ENCODE measurements at places on chromosomes 5 and 9.

- no peak for DNase-seq
Observed at GRCh38 chr9:4638968-4639367, 23.1 kb upstream of the PLPP6 start.

- DNase-seq = no peak
Observed at GRCh38 chr5:425714-426113, 17.3 kb upstream of the EXOC3 start.

- no peak for DNase-seq
Observed at GRCh38 chr9:93620881-93621820, 44.8 kb downstream of the PHF2 start.

GRCh38 chr9:95752129-95752731, 123.3 kb upstream of the ERCC6L2 start:
- DNase-seq = no peak

- no peak for DNase-seq
Observed at GRCh38 chr9:135291165-135291564, 188.4 kb upstream of the PPP1R26 start.

DNA sequence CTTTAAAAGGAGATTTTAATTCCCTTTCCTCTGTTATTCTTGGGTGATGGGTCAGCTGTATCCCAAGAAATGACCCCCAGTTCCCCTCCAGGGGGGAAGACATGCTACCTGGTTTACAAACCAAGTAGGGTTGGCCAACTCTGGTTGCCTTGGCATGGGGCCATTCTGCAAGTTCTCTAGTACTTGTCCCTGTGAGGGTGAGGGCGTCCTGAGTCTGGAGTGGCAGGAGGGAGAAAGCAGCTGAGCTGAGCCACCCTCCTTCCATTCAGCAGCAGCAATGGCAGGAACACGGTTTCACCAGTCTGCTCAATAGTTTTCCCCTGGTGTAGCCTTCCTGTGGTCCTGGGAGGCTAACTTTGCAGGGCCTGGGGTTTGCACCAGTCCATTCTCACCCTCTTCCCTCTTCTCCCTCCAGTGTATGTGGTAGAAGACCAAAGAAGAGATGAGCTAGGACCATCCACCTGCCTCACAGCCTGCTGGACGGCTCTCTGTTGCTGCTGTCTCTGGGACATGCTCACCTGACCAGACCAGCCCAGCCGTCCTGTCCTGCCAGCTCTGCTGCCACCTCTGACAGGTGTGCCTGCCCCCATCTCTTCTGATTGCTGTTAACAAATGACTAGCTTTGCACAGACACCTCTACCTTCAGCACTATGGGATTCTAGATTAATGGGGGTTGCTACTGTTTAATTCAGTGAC, 59.9 kb downstream of the PFDN1 start:
- no peak for DNase-seq

GRCh38 chr5:76470976-76471375, 67.9 kb downstream of the IQGAP2 start:
- DNase-seq = no peak

GRCh38 chr5:126508251-126508961, 85.2 kb downstream of the GRAMD2B start:
- DNase-seq = no peak

- no peak for DNase-seq
Observed at GRCh38 chr5:147805030-147805454, 22.5 kb upstream of the JAKMIP2 start.

DNA sequence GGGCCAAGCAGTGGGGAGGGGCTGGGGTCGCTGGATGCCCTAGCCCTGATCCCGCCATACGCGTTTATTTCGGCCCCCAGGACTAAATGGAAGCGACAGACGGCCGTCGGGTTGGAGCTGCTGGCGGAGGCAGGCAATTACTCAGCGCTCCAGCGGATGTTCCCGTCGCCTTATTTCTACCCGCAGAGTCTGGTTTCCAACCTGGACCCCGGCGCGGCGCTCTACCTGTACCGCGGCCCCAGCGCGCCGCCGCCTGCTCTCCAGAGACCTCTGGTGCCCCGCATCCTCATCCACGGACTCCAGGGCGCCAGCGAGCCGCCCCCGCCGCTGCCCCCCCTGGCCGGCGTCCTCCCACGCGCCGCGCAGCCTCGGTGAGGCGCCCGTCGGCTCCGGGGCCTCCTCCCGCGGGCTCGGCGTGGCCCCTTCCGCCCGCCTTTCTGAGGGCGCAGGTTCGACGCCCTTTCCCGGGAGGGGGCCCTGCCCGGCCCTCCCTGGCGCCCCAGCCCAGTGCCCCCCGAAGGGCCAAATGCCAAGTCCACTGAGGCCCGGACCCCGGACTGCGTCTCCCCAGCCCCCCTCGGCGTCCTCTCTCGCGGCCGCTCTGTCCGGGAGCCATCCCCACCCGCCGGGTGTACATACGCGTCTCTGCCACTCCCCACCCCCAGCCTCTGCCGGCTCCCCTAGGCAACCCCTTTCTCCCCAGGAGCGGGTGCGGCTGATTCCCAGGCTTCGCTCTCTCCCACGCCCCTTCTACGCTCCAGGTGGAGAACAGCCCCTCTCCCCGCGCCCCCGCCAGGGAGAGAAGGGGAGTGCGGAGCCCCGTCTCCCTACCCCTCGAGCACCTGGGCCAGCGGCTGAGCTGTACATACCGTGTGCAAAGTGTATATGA, 7.0 kb downstream of the BARHL1 start:
- DNase-seq = no peak

GRCh38 chr5:75031366-75031765, 21.0 kb downstream of the GCNT4 start:
- no peak for DNase-seq

DNA sequence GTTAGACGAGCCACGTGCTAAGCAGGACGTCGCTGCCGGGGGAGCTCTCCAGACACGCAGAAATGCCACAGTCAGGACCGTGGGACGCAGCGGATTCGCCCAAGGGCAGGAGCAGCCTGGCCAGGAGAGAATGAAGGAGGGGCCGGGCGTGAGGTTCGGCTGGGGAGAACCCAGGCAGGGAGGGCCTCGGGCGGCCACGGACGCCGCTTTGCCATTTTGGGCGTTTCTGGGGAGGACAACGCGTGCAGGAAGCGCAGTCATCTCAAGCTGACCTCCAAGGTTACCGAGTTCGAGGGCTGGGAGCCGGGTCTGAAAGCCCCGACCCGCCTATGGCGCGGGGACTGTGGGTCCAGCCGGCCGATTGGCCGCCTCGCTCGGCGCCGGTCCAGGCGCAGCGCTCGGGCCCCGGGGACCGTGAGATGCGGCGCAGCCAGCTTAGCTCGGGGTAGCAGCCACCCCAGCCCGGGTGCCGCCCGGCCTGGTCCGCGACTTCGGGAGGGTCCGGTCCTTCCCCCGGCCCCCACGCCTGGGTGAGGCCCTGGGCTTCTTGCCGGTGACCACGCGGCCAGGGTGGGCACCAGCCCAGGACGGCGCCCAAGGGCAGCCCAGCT, 760 bp upstream of the MAN1B1 start:
- no peak for DNase-seq

DNA sequence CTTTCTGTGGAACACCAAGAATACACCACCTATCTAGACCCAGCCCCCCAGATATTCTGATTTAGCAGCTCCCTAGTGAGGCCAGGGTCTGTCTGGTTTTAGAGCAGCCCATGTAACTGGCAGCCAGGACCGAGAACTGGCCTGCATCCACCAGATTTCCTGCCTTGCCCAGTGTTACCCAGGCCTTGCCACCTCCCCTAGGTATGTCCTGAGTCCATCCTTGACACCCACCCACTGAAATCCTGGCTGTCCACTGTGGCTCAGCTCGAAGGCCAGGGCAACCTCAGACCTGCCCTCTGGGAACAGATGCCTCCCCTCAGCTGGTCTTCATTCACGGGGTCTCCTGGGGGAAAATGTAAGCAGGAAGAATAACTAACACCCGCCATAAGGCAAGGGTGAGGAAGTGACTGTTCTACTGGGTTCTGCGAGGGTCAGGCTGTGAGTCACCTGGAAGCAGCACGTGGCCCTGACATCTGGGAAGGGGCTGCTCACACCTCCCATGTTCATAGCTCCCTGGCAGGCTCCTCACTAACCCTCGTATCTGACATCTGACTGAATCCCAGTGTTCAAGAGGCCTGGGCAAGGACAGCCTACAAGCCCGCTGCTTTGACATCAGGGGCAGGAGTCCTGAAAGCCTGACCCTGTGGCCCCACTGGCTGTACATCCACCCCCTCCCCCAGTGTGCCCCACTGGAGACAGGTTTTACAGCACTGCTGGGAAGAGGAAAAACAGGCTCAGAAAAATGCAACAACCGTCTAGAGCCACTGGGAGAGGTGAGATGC, 72.7 kb downstream of the SEMA4D start:
- DNase-seq = no peak

GRCh38 chr5:179154346-179154990, 94.3 kb downstream of the ZNF354C start:
- no peak for DNase-seq

DNA sequence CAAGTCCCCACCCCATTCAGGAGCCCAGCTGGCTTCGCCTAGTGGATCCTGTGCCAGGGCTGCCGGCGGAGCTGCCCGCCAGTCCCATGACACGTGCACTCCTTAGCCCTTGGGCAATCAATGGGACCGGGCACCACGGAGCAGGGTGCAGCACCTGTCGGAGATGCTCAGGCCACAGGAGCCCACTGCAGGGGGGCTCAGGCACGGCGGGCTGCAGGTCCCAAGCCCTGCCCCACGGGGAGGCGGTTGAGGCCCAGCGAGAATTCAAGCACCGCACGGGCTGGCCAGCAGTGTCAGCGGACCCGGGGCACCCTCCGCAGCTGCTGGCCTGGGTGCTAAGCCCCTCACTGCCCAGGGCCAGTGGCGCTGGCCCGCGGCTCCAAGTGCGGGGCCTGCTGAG, 969.7 kb upstream of the CDH10 start:
- DNase-seq = no peak

DNA sequence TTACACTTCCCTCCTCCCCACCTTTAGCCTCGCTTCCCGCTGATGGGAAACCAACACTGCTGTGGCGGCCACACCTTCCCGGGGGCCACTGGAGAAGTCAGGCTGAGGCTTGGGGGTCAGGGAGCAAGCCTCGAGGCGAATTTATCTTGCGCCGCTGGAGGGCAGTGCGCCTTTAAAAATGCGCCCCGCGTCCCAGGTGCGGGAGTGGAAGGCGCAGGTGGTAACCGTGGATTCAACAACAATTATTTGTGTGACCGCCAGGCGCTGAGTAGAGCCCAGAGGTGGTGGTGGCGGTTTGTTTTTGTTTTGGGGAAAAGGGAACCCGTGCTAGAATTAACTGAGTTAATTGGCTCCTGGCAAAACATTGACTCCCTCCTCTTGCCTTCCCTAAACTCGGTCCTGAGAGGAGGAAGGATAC, 1.1 kb downstream of the CFAP77 start:
- DNase-seq = peak; percentile 39

- DNase-seq = no peak
Observed at GRCh38 chr5:140043508-140043872, 391 bp upstream of the NRG2 start.

DNA sequence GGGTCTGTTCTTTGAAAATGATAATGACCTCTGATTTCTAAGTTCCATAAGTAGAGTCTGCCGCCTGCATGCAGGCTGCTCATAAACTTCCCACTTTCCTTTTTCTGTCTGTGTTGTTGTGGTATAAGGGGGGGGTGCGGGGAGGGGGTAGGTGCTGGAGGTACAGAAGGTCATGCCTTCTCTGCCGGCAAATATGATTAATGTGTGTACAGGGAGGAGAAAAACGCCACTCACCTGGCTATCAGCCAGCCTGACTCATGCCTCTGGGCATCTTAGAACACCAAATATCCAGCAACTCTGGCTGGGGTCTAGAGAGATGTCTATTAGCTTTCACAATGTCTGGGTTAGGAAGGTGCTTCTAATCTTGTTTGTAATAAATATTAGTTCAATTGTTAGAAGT, 128.3 kb downstream of the EFNA5 start:
- no peak for DNase-seq

DNA sequence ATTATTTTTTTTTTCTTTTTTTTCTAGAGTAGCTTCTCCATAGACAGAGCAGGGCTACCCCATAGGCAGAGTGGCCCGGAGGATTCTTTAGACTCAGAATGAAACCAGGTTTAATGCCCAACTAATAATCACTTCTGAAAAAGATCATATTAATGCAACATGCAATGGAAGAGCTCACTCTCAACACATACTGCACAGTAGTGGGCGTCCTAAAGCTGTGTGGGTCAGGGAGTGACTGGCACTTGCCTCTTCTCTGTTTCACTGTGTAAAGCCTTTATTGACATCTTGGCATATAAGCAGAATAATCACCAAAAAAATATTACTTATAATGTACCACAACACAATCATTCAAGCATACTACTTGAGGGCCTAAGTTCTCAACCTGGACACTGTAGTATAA, 11.1 kb downstream of the PWWP2A start:
- DNase-seq = no peak

- no peak for DNase-seq
Observed at GRCh38 chr9:20044686-20045085, 255.8 kb upstream of the SLC24A2 start.

- DNase-seq = no peak
Observed at GRCh38 chr5:169494383-169494935, 89.1 kb upstream of the SPDL1 start.

- DNase-seq = no peak
Observed at GRCh38 chr5:73812962-73813588, 187.1 kb downstream of the ARHGEF28 start.

DNA sequence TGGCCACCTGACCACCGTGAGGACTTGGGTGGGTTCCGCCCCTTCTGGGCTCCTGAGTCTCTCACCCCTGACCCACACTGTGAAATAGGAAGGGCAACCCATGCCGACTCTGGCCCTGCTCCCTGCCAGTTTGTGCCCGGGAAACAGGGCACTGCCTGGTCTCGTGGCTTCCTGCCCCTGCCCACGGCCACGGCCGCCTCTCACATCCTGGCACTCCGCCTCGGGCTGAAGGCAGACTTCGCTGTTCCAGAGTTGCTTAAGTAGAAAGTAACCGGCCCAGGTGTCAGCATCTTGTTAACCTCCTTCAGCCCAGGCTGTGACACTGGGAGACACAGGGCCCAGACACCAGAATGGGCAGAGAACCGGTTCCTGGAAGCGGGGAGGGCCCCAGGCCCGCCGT, 68.7 kb upstream of the RNU6ATAC start:
- no peak for DNase-seq

- no peak for DNase-seq
Observed at GRCh38 chr9:98105006-98105405, 14.0 kb downstream of the TRIM14 start.

GRCh38 chr5:79495311-79495710, 18.6 kb downstream of the HOMER1 start:
- DNase-seq = no peak

- DNase-seq = no peak
Observed at GRCh38 chr5:26674846-26675245, 363.5 kb downstream of the CDH9 start.

GRCh38 chr9:134380542-134381271, 54.5 kb downstream of the RXRA start:
- no peak for DNase-seq

- no peak for DNase-seq
Observed at GRCh38 chr9:27433631-27434325, 90.3 kb upstream of the IFNK start.

All from stimulated activated CD8-positive, alpha-beta memory T cell treated with anti-CD3 and anti-CD28 coated beads, Interleukin-7, amount 100 ng/mL, for 48 hours (primary cell).